ENCODE measurements at places on chromosomes 4 and X. TPM values are rescaled to one million over a fixed set of nuclear protein-coding genes. Genes with fewer than 3 reads are reported as not detected.

The MED28 gene
- polyA plus RNA-seq: 68.1 TPM

The DMD gene
- 16.1 TPM for polyA plus RNA-seq

The DNAAF6 gene
- 0.14 TPM for polyA plus RNA-seq

The GPRASP2 gene
- polyA plus RNA-seq: 40.8 TPM

The SORCS2 gene
- 3.7 TPM for polyA plus RNA-seq

The CLCN5 gene
- 79.4 TPM for polyA plus RNA-seq

The FRMPD4 gene
- 0.18 TPM for polyA plus RNA-seq

The CCDC160 gene
- polyA plus RNA-seq: 12.2 TPM

The LINC00632 gene
- polyA plus RNA-seq: 10.8 TPM

DNA sequence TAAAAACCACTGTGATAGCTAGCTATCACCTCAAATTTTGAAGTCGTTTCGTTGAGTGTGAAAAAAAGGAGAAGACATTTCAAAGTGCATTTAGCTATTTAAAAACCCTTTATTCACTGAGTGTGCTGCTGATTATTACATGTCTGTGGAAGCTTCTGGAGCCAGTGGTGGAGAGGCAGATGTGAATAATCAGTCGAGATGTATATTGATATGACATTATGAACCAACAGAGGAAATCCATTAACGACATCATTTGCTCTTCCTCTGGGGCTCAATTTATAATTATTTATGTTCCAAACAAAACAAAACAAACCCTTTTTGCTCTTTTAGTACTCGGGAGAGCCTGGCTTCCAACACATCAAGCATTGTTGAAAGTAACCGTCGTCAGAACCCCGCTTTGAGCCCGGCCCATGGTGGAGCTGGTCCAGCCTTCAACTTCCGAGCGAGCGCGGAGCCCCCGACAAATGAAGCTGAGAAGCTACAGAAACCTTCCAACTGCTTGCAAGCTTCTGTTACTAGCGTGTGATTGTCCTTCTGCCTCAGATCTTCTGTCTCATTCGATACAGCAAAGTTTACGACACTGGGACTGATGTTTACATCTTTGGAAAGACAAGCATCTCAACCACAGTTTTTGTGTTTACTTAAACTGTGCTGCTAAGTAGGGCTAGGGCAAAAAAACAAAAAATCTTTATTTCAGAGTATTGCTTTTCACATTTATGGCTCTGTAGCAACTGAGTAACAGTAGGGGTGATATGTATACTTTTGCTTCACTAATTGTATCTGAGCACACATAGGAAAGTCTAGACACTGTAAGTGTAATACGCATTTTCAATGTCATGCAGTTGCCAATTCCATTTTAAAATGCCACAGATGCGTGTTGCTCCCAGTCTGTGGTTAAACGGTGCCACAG is 111.9 kb downstream of the STOX2 start:
- DNase-seq: no peak

DNA sequence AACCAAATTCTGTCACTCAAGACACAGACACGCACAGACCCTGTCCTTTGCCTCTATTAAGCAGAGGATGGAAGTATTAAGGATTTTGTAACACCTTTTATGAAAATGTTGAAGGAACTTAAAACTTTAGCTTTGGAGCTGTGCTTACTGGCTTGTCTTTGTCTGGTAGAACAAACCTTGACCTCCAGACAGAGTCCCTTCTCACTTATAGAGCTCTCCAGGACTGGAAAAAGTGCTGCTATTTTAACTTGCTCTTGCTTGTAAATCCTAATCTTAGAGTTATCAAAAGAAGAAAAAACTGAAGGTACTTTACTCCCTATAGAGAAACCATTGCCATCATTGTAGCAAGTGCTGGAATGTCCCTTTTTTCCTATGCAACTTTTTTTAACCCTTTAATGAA is 215.7 kb downstream of the GC start:
- DNase-seq: no peak

- no peak for DNase-seq
Measured at GRCh38 chrX:69182818-69183380, 17.6 kb upstream of the PJA1 start.

DNA sequence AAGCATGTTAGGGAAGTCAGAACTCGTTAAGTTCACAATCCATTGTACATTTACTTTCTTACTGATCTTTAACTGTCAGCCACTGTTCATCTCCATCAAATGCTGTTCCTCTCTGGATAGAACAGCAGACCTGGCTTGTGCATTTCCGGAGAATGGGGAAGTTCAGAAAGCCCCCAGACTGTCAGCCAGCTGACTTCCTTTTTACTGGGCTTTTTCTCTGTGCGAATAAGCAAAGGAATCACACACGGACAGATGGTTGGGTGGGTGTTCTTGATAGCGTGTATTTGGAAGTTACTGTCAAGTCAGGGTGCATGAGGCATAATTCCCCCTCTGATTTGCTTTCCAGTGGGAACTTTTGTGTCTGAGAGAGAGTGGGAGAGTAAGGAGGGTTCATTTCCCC is 56.8 kb downstream of the TSPAN7 start:
- DNase-seq: no peak

- no peak for DNase-seq
Measured at GRCh38 chr4:166143227-166143626, 270.2 kb downstream of the TLL1 start.

GRCh38 chr4:17427991-17428390 is 83.9 kb downstream of the QDPR start:
- no peak for DNase-seq

GRCh38 chrX:38717871-38718270 is 83.4 kb upstream of the MID1IP1 start:
- DNase-seq: no peak

DNA sequence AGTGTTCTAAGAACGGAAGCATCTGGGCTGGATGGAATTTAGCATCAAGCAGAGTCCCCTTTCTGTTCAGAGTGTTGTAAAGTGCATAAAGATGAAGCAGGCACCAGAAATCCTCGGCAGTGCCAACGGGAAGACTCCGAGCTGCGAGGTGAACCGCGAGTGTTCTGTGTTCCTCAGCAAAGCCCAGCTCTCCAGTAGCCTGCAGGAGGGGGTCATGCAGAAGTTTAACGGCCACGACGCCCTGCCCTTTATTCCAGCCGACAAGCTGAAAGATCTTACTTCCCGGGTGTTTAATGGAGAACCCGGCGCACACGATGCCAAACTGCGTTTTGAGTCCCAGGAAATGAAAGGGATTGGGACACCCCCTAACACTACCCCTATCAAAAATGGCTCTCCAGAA is 29.4 kb downstream of the NSD2 start:
- no peak for DNase-seq

- DNase-seq: no peak
Measured at GRCh38 chrX:132622130-132622529, 133.3 kb upstream of the MBNL3 start.

DNA sequence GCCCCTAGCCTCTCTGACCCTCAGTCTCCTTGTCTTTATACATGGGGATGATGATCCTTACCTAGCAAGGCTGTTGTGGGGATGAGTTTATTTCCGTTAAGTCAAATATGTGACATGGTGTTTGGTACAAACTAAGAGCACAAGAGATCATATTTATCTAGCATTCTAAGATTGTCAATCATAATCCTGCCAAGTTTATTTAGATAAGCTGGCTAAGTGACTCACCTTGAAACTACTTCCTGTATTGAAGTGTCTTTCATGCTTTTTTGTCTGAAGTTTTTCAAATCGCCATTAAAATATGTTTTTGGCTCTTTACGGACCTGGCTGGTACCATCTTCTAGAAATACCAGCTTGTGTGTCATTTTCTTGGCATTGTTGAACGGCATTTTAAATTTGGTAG is 30.7 kb downstream of the MAP7D3 start:
- DNase-seq: no peak

DNA sequence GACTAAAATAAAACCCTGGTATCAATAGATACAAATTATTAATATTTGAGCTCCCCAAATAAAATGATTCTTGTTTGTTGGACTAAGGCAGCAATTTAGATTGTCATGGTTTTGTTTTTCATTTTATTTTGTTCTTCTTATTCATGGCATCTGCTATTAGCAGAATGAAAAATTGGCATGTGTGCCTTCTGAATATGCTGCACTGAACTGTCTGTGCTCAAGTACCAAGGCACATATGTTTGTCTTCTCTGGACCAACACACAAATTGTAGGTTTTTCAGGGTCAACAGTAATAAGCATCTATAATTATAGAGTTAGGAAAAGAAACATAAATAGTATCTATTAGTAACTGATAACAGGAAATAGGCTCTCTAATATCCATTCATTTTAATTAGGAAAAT is 121.1 kb downstream of the BANK1 start:
- DNase-seq: no peak

DNA sequence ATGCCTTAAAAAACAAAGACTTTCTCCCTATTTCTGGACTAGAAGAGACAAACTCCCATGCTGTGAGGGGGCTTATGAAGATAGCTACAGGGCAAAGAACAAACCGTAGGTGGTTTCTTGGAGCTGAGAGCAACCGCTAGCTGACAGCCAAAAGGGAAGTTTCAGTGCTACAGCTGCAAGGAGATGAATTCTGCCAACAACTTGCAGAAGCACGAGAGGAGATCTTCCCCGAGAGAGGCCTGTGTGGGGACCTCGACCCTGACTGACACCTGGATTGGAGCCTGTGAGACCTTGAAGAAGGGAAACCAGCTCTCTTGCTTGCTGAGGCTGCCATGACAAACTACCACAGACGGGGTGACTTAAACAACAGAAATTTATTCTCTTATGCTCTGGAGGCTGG is 183.8 kb upstream of the VCX3A start:
- DNase-seq: no peak

DNA sequence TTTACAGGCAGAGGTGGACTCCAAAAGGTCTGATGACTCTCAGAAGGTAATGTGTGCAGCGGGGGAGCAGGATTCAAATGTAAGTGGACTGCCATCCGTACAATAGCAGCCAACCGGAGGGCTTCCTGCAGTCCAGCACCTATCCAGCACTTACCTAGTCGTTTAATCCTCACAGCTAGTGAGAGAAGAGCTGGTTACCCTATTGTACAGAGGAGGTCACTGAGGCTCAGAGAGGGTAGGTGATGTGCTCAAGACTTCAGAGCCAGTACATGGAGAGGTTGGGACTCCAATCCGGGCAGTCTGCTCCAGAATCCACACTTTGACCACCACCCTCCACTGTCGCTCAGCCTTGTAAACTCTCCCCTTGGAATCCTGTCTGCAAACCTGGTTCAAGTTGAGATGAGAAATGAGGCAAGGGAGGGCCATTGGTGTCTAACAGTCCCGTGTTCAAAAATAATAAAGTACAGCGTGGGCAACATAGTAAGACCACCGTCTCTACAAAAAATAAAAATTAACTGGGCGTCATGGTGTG is 22.5 kb upstream of the JAKMIP1 start:
- DNase-seq: no peak

GRCh38 chr4:185774845-185775680 is 36.9 kb downstream of the SORBS2 start:
- no peak for DNase-seq

DNA sequence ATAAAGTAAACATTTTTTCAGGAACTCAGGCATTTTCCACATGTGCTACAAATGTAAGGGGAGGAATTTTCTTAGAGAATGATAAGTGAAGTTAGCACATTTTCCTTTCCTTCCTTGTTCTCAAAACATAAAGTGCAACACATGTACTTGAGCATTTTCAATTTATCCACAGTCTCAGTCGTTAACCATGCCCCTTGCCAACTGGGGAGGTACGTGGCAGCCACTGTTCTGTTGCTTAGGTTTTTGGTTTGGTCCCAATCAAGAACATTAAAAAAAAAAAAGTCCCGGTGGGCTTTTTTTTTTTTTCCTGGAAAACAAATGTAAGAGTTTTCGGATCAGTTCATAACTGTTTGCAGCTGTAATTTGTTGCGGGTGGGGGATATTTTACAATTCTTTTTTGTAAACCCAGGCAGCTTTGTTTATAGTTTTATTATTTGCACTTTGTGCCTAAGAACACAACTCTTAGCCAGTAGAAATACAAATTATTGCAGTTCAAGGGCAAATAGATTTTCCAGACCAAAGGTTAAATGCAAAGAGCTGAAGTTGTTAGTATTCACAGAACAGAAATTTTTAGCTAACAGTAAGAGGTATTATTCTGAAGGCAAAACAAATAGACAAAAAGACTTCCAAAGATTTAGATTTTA is 112.1 kb upstream of the NAP1L5 start:
- DNase-seq: no peak

GRCh38 chr4:44326741-44327140 is 121.9 kb downstream of the KCTD8 start:
- no peak for DNase-seq

- DNase-seq: no peak
Measured at GRCh38 chrX:141960578-141960977, 56.9 kb downstream of the MAGEC1 start.

DNA sequence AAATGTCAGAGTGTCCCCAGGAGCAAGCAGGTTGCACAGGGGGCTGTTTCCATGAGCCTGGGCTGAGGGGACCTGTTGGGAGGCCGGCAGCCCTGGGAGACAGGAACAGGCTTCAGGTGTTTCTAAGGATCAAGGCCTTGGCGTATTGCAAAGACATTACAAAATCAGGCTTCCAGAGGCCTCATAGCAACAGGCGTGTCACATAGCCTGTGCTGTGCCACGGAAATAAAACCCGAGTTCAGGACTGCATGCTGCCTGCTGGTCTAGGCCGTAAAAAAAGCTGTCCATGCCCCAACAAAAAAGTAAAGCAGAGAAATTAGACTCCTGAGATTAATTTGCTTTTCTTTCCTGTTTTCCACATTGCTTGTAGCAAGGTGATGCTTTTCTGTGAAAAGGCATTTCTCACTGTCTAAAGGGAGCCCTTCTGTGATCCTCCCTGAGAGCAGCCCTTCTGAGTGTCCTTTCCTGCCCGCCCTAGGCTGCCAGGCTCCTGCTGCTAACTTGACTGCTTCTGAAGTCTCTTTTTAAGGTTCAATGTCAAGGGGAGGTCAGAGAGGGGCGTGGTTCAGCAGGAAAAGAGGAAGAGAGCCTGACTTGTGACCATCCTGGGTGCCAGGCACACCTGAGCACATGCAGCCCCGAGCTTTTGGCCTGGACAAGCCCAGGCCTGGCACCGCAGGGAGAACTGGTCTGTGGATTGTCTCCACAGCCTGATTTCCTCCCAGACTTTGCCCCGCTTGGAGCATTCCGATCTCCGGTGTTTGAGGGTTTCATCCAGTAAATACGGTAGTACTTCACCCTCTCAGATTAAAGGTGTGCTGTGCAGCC is 21.3 kb downstream of the SHROOM2 start:
- DNase-seq: no peak

GRCh38 chrX:11143931-11144678 is 33.0 kb downstream of the HCCS start:
- peak; percentile 70 for DNase-seq

DNA sequence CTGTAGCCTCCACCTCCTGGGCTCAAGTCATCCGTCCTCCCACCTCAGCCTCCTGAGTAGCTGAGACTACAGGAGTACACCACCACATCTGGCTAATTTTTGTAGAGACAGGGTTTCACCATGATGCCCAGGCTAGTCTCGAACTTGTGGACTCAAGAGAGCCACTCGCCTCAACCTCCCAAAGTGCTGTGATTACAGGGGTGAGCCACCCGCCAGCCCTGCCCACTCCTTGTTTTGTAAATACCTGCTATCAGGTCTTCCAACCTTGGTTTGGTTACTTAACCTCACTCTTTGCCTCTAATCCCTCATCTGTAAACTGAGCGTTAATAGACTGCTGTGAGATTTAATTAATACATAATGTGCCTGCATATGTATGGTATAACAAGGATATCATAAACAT is 803 bp downstream of the CNGA1 start:
- no peak for DNase-seq

Measured in left renal cortex interstitium (tissue), 4 donors.